ENCODE measurements at places on chromosomes 7 and 10. TPM values are rescaled to one million over a fixed set of nuclear protein-coding genes. Genes with fewer than 3 reads are reported as not detected.

POM121L12 gene
- polyA plus RNA-seq: not detected

FANK1 gene
- 2.8 TPM for polyA plus RNA-seq

TYW1B gene
- 3.5 TPM for polyA plus RNA-seq

OIT3 gene
- not detected for polyA plus RNA-seq

CALHM3 gene
- not detected for polyA plus RNA-seq
